ENCODE measurements at places on chromosomes 1 and 21.

DNA sequence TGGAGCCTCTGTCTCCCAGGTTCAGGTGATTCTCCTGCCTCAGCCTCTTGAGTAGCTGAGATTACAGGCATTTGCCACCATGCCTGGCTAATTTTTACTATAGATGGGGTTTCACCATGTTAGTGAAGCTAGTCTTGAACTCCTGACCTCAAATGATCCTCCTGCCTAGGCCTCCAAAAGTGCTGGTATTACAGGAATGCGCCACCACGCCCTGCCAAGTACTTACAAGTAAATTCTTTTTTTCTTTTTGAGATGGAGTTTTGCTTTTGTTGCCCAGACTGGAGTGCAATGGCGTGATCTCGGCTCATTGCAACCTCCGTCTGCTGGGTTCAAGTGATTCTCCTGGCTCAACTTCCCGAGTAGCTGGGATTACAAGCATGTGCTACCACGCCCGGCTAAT, 42.5 kb downstream of the RPRD2 start:
- no peak for DNase-seq

GRCh38 chr1:112997781-112998180, 41.8 kb upstream of the SLC16A1 start:
- no peak for DNase-seq

DNA sequence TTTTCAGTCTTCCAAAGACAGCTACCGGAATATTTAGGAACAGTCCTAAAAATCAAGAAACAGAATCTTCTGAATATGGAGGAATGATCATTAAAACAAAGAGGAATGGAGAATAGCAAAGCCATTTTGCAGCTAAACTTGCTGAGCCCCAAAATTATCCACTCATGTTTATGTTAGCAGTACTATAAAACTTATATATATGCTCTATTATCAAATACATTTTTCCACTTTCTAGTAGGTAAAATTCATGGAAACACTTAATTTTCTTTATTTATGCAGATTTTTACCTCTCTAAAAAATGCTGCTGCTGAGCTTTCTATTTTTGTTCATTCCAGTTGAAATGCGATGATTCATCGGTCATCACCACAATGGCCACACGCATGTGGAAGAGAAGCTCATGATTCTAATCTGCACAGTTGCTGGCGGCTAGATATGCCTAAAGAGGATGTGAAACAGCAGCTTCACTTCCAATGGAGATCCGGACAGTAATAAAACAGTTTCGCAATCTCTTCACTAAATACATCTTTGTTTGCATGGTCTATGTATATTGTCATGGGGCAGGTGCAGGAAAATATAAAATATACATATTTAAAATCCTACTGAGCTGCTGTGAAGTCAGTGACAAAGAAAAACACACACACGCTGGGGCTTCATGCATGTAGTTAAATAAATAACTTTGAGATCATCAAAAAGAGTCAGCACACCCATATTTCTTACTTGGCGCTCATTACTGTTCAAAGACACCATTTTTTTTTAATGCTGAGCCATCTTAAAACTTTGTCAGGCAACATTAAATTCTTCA, 292.2 kb downstream of the SMYD3 start:
- DNase-seq: no peak

DNA sequence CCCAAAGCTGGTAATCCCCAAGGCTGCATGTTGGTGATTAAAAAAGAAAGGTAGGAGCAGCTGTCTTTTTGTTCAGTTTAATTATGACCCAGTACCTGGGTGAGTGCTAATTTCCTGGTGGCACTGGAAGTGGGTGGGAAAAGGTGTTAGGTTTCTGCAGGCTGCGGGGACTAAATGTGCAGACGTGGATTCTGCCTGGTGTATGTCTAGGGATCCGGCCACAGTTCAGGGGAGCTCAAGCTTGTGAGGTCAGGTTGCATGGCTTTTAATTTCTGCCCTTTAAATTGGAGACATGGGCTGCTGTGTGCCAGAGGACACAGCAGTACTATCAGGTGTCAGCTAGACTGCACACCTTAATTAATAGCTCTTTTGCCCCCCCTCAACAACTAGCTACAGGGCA, 20.3 kb upstream of the TBX19 start:
- DNase-seq: no peak

DNA sequence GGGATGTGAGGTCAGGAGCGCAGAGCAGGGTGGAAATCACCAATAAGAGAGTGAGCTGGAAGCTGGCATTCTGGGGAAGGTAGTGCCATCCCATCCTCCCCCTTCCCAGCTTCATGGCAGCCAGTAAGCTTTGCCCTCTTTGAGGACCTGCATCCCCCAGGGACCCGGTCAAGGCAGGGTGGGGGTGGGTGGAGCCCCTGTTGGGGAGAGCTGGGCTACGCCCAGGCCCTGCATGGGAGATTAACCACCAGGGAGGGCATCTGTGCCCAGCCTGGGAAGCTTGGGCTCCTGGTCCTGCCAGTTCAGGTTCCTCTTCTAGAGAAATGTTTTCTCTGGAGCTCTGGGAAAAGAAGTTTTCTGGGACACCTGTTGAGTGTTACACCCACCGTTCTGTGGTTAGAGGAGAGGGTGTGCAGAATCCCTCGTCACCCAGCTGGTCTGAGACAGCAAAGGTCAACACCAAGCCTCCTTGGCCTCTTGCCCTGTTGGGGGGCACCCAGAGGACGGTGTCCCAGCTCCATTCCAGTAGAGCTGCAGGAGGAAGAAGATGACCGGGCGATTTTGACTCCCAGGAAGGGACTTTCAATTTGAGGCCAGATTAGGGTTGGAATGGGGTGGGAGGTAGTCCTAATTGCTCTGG, 30.1 kb upstream of the TENT5C start:
- DNase-seq: no peak

DNA sequence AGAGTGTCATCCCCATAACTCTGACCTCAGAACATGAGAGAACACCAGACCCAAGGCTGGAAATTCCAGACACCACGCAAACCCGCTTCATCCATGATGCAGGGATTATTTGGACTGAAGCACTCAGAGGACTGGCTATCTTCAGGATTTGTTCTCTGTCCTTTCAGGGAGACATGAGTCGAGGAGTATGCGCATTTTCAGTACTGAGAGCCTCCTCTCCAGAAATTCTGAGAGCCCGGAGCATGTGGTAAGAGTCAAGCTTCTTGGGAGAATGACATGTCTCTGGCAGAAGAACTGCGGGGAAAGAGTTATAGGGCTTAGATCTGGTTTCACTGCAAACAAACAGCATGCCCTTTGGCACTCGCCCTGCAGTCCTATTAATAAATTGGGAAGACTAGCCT, 6.9 kb downstream of the LAX1 start:
- DNase-seq: no peak
